Brain microvascular endothelial cell (primary cell): ENCODE measurements at places on chromosomes 16 and 17.

DNA sequence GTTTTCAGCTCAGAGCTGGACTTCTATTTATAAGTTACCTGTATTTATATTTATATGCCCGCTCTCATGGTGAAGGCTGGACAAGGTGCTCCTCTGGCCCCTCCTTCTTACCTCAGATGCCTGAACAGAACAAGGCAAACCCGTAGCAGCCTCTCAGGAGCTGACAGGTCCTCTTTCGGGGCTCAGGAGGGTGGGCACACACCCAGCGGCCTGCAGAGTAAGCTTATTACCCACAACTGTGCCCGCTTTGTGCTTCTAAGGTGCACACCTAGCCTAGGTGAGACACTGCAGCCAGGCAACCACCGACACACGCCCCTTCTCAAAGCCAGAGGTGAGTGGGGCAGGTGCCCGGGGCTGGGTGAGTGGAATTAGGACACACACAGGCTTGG lies 5.3 kb downstream of the NKIRAS2 start:
- no peak for DNase-seq

- DNase-seq, result no peak
Observed at GRCh38 chr17:67216578-67217320, 28.2 kb downstream of the HELZ start.

DNA sequence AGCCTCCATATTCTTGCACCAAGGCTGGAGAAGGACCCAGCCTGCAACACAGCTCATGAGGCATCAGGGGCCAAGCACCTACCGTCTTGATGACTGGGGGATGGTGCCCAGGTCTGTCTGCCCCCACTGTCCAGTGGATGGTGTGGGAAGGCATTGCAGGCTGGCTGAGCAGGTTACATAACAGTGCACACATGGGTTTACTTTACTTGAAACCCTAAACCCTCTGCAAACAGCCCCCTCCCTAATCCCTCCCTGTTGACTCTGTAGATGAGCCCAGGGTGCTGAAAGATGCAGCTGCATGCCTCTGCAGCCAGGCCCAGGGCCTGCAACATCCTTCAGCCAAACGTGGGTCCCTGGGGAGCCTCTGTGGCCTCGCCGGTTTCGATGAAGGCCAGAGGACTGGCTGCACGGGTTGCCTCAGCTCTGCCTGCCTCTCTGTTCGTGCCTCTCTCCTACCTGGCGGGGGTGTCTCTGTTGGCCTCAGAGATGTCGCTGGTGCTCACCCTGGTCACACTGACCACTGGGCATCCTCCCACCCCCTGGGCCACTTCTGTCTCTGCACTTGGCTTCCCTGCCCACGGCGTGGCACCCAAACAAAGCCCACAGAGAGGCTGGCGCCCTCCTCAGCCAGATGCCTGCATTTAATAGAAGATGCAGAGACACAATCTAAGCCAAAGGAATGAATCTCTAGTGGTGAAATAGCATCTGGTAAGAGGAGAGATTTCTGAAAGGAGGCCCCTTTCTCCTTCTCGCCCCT lies 95.1 kb downstream of the METRNL start:
- no peak for DNase-seq

DNA sequence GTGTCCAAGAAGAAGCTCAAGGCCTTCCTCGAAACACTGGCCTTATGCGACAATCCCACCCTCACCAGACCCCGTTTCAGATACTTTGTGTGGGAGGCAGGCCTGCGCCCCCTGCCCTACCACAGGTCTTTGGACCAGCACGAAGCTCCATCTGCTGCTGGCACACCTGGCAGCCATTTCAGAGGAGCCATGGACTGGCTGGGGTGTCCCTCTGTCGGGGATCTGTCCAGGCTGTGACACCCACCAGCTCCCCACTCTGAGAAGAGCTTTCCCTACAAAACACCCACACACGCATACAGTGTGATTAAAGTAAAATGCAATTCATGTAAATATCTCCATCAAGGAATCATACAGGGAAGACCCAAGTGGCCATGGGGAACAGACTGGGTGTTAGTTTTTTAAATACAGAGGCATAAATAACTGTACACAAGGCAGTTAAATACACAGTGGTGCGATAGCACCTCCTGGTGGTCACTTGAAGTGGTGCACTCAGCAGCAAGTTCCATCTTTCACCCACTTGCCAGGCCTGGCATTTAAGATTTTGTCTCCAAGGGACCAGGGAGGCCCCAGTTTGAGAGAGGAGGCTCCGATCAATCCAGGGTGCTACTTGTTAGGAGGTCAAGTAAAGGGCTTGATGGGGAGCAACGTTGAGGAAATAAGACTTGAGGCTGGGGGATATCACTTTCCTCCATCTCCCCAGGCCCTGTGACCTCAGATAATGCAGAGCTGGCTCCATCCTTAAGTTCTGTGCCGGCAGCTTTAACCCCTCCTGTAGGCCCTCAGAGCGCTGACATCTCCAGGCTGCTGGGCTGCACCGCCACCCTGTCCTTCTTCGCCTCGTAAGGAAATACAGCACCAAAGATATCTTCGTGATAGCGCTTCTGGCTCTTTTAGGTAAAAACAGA lies 43.6 kb downstream of the NOS2 start:
- DNase-seq, result peak; percentile 53

DNA sequence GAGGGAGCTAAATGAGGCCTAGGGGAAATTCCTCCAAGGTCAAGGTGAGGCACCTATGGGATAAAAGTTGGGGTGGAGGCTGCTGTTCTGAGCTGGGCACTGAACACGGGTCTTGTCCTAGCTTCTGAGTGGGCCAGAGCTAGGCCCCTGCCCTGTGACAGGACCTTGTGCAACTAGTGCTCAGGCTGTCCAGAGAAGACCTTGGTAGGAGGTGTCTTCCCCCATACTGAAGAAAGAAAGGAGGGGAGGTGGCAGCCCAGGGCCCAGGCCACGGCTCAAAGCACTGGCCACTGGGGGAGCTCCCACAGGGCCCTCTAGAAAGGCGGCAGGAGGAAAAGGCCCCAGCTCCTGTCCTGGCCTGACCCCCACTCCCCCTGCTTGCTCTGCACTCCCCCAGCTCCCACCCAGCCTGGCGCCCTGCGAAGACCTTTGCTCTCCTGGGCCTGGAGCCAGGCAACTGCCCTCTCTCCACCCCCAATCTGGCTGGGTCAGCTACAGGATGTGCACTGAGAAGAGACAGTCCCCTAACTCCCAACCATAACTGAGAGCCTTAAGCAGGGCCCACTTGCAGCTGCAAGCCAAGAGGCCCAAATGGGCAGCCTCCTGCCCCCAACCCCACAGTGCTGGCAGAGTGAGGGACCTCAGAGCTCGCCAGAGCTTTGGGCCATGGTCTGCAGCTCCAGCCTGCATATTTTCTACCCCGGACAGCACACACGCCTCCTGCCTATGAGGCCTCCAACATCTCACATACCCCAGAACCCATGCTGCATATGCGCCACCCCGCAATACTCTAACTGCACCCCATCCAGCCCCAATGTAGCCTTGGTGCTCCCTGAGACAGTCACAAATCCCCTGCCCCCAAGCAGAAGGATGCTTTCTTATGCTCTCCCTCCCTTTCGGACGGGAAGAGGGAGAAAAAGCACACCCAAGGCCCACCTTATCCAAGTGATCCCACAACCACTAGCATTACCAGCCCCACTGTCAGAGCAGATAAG lies 15.3 kb downstream of the HSD11B2 start:
- no peak for DNase-seq

- no peak for DNase-seq
Observed at GRCh38 chr16:85557083-85557970, 55.8 kb upstream of the GSE1 start.

GRCh38 chr17:31838636-31839225 lies 20.3 kb downstream of the COPRS start:
- DNase-seq, result no peak
